ENCODE measurements at places on chromosomes 11 and 22.
A peak's percentile ranks its signal among the peaks of the same experiment; 100 is the strongest.

DNA sequence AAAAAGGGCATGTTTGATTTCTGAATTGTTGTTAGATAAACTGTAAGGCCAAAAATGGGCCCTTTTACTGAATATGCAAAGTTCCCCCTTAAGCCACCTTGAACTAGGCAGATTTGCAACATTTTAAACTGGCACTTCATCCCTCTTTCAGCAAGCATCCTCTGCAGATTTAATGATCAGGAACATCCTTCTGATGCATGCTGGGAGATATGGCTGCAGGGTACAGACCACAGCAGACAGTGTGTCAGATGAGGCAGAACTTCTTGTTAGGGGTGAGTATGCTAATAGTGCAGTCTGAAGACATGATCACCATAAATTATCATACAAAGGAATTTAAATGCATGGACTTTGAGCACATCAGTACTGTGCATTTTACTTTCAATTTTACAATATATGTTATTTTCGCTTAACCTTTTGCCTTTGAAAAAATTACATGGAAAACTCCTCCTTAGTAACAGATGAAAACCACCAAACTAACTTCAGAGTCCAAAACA lies 462.5 kb upstream of the ARHGAP42 start:
- no peak for DNase-seq

DNA sequence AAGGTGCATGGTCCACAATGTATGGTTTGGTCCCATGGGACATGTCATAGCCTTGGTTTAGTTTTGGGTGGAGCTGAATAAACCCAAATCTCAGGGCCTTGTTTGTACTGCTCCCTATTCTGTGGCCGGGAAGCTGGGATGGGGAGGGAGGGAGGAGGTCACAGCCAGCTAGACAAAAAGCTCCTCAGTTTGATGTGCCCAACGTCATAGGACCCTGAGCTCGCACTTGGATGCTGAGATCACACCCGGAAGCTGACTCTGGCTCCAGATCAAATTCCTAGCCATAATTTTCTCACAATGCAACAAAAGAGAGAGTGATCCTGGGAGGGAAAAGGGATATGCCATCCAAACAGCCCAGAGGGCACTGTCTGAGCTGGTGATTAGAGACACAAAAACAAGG lies 1.5 kb downstream of the HSPB2 start:
- DNase-seq: no peak

DNA sequence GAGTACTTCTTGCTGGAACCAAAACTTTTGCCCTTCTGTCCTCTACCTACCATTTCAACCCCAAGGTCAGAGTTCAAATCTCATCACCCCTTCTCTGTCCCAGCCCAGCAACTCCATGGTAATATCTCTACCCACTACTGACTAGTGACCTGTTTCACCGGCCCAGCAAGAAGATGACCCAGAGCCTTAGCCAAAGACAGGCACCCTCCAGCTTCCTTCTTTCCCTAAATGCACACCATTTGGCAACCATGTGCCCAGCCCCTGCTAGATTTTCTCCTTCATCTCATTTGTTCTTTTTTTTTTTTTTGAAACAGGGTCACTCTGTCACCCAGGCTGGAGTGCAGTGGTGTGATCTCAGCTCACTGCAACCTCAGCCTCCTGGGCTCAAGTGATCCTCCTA lies 14.9 kb downstream of the ARAP1 start:
- DNase-seq: no peak

DNA sequence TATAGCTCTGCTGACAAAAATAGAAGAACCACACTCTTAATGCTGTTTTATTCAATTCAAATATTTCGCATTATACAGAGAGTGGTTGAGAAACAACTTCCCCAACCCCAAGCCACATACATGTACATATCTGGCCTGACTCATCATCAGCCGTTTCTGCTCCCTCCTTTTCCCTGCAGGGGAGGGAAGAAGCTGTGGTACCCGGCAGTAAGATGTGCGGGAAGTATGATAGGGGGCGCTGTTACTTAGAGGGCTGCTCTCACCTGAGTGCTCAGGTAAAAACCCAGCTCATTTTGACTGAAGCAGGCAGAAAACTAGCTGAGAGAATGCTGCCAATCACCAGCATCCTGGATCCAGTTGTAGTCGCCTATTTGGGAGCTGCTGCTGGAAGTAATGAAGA lies 85.5 kb downstream of the NELL1 start:
- no peak for DNase-seq

GRCh38 chr11:44564670-44565210 lies 723 bp upstream of the CD82 start:
- no peak for DNase-seq

GRCh38 chr11:46718155-46719019 lies 626 bp upstream of the F2 start:
- DNase-seq: no peak

DNA sequence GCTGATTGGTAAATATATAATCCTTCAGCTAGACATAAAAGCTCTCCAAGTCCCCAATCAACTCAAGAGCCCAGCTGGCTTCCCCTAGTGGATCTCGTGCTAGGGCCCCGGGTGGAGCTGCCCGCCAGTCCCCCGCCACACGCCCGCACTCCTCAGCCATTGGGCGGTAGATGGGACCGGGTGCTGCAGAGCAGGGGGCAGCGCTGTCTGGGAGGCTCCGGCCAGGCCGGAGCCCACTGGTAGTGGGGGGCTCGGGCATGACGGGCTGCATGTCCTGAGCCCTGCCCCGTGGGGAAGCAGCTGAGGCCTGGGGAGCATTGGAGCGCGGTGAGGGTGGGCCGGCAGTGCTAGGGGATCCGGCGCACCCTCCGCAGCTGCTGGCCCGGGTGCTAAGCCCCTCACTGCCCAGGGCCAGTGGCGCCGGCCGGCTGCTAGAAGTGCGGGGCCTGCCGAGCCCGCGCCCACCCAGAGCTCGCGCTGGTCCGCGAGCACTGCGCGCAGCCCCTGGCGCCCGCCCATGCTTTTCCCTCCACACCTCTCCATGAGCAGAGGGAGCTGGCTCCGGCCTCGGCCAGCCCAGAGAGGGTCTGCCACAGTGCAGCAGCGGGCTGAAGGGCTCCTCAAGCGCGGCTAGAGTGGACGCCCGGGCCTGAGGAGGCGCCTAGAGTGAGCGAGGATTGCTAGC lies 1680.6 kb upstream of the RAG2 start:
- DNase-seq: no peak

- peak; percentile 19 for DNase-seq
Observed at GRCh38 chr11:77619576-77620198, 17.9 kb downstream of the CLNS1A start.
